SK-MEL-5 (cell line): ENCODE measurements at places on chromosomes 2 and 18. TPM values are rescaled to one million over a fixed set of nuclear protein-coding genes. Genes with fewer than 3 reads are reported as not detected.

DNA sequence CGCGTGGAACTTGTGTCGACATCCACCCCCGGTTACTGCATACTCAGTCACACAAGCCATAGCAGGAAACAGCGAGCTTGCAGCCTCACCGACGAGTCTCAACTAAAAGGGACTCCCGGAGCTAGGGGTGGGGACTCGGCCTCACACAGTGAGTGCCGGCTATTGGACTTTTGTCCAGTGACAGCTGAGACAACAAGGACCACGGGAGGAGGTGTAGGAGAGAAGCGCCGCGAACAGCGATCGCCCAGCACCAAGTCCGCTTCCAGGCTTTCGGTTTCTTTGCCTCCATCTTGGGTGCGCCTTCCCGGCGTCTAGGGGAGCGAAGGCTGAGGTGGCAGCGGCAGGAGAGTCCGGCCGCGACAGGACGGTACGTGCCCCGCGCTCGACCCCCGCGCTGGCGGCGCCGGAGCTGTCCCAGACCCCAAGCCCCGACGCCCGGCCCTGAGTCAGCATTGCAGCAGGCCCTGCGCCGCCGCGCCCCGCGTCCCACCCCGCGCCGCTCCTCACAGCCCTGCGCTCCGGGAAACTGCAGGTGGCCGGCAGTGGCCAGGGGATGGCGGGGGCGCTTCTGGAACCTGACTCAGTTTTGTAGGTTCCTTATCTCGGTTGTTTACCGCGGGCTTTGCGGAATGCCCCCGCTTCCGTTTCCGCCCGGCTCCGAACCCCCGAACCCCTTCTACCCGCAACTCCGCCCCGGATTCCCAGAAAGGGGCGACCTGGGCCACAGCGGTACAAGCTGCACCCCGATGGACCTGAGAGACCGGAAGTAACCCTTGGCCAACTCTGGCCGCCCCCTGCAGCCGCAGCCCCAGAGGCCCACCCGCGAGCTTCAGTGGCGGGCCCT, at the start of gene CFLAR:
Gene CFLAR, plus strand, starts transcription at position 50 of the 844 bp plus-strand sequence. CDS start 13,702 bp downstream, outside the sequence.
- DNase-seq = peak; percentile 55

DNA sequence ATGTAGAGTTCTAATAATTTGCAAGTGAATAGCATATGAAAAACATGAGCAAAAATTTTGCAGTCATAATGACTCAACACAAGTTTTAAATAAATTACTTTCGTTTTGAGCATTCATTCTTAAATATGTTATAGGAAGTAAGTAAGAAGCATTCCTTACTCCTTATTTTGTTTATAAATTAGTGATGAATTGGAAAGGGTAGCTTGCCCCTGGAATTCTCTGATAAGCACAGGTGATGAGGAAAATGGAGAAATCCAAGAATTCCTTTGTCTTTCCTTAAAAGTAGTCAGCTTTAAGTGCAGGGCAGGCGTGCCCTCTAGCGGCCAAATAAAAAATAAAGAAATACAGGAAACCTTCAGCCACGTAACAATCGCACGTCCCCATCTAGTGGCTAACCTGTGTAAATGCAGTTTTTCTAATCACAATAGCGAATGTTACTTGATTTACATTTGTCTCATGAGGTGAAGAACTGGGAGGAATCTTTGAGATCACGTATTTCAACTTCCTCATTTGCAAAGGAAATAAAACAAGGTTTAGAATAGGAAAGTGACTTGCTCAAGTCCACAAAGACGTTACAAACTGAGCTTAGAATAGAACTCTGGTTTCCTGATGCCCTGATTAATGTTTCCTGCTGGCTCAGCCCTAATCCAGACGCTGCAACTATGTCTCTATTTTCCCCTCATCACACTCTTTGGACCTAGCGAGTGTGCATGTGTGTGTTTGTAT, 47.2 kb upstream of the ZNG1B start:
- DNase-seq = peak; percentile 76

GRCh38 chr2:213490087-213490486, 205.8 kb downstream of the SPAG16 start:
- peak; percentile 4 for DNase-seq

- DNase-seq = no peak
Observed at GRCh38 chr2:45913539-45913938, 262.1 kb downstream of the PRKCE start.

- no peak for DNase-seq
Observed at GRCh38 chr2:101501443-101501842, 26.5 kb upstream of the RFX8 start.

DNA sequence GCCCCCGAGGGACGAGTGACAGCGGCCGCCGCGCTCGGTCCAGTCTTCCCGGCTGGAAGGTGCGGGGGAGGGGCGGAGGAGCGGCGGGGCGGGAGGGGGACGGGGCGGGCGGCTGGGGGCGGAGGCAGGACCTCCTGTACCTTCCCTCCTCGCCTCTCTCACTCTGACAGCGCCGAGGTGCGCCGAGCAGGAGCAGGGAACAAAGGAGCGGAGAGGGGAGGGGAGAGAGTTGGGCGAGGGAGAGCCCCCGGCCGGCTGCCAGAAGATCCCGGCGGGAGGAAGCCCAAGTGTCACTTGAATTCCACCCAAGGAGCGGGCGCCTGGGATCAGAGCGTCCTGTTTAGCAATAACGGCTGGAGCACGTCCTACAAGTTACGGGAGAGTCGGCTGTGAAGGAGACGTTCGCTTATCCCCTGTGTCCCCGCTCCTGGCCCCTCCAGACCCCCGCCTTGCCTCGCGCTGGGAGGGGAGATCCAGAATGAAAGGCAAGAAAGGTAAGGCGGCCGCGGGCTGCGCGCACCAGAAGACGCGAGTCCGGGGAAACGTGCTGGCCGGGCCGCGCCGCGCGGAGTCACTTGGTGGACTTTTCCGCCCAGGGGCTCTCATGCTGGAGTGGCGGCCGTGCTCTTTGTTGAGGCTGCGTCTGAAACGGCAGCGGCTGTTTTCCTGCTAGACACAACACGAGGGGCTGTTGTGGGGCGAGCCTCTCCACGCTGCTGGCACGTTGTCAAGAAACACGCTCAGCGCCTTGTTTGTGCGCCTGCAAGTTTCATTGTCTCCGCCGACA, at the start of gene TGIF1:
Gene TGIF1, plus strand, starts transcription at position 161 of the 787 bp plus-strand sequence. Its CDS starts 318 bp downstream, at position 479.
- peak; percentile 90 for DNase-seq

GRCh38 chr18:12301263-12302005, 6.6 kb upstream of the TUBB6 start:
- DNase-seq = no peak

- DNase-seq = peak; percentile 51
Observed at GRCh38 chr18:70322928-70323327, 34.1 kb downstream of the SOCS6 start.

DNA sequence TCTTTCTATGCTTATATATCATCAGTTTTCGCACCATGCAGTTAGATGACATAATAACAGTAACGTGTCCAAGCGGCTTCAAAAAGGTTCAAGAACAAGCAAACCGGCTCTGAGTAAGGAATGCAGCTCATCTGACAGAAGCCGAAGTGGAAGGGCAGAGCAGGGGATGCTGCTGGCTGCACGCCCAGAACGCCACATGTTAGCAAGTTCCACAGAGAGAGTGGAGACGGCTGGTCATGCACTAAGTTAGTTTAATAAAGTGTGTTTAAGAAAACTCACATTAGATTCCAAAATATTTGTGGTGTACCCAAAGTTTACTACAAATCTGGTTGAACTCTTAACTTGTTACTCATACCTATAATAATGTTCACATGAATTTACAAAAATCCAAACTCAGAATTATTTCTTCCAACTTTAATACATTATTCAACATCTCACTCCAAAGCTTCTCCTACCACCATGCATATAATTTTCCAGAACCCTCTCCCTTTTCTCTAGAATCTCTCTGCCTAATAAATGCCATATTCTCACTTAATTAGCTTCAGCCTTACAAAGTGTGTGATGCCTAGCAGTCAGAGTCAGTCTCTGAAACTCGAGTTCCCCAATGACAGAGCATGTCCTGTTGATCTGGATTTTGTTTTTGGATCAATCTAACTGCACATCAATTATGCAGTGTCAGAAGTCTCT, 170.0 kb downstream of the DNAH7 start:
- peak; percentile 41 for DNase-seq

The TMEM198 gene
- total RNA-seq = 2.1 TPM in 2 replicates

The IL36A gene
- total RNA-seq = not detected in 2 replicates

The KCNG2 gene
- total RNA-seq = not detected in 2 replicates
